Calu3 (cell line): ENCODE measurements at places on chromosomes 12 and 14. TPM values are rescaled to one million over a fixed set of nuclear protein-coding genes. Genes with fewer than 3 reads are reported as not detected.

KRT71 gene
- total RNA-seq = not detected in 2 replicates

RHOF gene
- total RNA-seq = 73.9 and 121 TPM in 2 replicates

DBX2 gene
- total RNA-seq = not detected in 2 replicates

DNA sequence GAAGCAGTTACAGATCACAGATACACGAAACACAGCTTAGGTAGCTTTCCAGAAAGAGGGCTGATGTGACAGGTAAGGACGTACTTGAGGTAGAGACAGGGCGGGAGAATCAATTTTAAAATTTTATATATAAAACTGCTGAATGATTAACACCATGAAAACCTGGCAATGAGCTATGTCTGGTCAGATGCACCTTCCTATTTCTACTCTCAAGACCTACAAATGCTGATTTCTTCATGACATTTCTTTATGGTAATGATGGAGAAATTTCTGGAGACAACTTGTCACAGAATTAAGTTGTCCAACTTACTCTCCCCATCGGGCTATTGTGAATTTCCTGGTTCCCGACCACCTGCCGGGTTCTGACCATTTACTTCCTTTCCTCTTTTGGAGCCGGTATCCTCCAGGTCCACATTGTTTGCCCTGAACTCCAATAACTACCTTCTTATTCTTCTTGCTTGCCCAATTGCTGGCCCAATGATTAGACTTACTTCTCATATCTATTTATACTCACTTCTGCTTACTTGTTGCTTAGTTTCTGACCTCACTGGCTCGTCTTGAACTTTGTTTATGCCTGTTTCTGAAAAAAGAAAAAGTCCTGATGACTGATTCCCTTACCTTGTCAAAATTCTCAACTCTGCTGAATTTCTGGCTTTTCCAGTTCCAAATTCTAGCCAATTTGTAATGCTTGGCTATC, 12.8 kb upstream of the ATP2B1 start:
- H3K4me3 ChIP-seq = no peak overlapping the region
- DNase-seq = no peak
- H3K27me3 ChIP-seq = no peaks in the 10 kb centered on the region
- no peaks in the 10 kb centered on the region for H3K36me3 ChIP-seq

- no peaks in the 10 kb centered on the region for H3K27me3 ChIP-seq
- peak; percentile 64 for DNase-seq
- peaks cover 11% of the 10 kb centered on the region for H3K36me3 ChIP-seq
- peak overlapping the region; percentile 64 for H3K27ac ChIP-seq
Observed at GRCh38 chr12:67515679-67516340, 132.7 kb upstream of the DYRK2 start.

DNA sequence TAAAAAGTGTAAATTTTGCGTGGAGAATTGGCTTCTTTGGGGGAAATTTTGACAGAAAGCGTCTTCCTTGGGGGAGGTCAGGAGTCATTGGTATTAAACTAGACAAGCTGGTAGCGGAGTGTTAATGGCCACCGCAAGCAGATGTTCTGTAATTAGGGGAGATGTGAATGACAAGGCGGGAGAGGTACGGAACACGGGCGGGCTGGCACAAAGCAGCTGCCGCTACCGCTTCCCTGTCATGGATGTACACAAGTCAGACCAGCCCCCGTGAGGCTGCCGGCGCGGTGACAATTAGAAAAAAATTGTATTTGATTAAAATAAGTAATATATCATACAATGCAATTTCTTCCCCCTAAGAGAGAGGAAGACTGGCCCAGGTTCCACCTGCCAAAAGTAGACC, 501.6 kb downstream of the VRK1 start:
- DNase-seq = no peak
- H3K4me1 ChIP-seq = no peaks in the 10 kb centered on the region
- no peak overlapping the region for H3K4me3 ChIP-seq
- H3K36me3 ChIP-seq = no peaks in the 10 kb centered on the region

- no peak overlapping the region for H3K4me3 ChIP-seq
Observed at GRCh38 chr14:105455086-105455640, 19.5 kb upstream of the CRIP2 start.

- no peak for DNase-seq
- H3K27me3 ChIP-seq = no peaks in the 10 kb centered on the region
- H3K36me3 ChIP-seq = peaks cover 7% of the 10 kb centered on the region
- no peaks in the 10 kb centered on the region for H3K4me1 ChIP-seq
- no peak overlapping the region for H3K4me3 ChIP-seq
Observed at GRCh38 chr12:7151532-7151931, 21.4 kb downstream of the CLSTN3 start.
